ENCODE measurements at places on chromosomes 6 and 20. TPM values are rescaled to one million over a fixed set of nuclear protein-coding genes. Genes with fewer than 3 reads are reported as not detected.

BEND3 gene
- total RNA-seq: 6.2 TPM

ENPP4 gene
- 27.8 TPM for total RNA-seq

SMOC2 gene
- total RNA-seq: 1.2 TPM

TEAD3 gene
- 0.16 TPM for total RNA-seq

IMPG1 gene
- not detected for total RNA-seq

BPIFB1 gene
- total RNA-seq: not detected

SLC24A3 gene
- 17.8 TPM for total RNA-seq
